ENCODE measurements at places on chromosomes 11 and 22. TPM values are rescaled to one million over a fixed set of nuclear protein-coding genes. Genes with fewer than 3 reads are reported as not detected.

Gene TMEM138
- 31.9 TPM for total RNA-seq

Gene SCGB1D2
- not detected for total RNA-seq

DNA sequence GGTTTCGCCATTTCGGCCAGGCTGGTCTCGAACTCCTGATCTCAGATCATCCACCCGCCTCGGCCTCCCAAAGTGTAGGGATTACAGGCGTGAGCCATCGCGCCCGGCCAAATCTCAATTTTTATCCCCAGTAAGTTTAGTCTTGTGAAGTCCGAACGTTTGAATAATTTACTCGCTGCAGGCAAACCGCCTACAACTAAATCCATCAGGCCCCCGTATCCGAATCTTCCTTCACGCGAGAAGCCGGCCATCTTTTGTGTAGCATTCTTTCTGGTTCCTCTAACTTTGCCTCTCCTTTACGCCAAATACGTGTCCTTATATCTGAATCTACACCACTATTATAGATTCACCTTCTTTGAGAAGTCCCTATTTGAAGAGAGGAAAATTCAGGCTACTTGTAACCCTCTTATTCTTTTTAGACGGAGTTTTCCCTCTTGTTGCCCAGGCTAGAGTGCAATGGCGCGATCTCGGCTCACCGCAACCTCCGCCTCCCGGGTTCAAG lies 581 bp upstream of the EIF3L start:
- H3K27me3 ChIP-seq = no peaks in the 10 kb centered on the region
- peaks cover 8% of the 10 kb centered on the region for H3K36me3 ChIP-seq
- peak overlapping the region; percentile 60 for H3K4me3 ChIP-seq
- no peaks in the 10 kb centered on the region for H3K4me1 ChIP-seq

- no peak overlapping the region for H3K4me3 ChIP-seq
- no peaks in the 10 kb centered on the region for H3K27me3 ChIP-seq
- no peaks in the 10 kb centered on the region for H3K36me3 ChIP-seq
- no peaks in the 10 kb centered on the region for H3K4me1 ChIP-seq
Measured at GRCh38 chr11:18743900-18744514, 18.0 kb upstream of the IGSF22 start.

DNA sequence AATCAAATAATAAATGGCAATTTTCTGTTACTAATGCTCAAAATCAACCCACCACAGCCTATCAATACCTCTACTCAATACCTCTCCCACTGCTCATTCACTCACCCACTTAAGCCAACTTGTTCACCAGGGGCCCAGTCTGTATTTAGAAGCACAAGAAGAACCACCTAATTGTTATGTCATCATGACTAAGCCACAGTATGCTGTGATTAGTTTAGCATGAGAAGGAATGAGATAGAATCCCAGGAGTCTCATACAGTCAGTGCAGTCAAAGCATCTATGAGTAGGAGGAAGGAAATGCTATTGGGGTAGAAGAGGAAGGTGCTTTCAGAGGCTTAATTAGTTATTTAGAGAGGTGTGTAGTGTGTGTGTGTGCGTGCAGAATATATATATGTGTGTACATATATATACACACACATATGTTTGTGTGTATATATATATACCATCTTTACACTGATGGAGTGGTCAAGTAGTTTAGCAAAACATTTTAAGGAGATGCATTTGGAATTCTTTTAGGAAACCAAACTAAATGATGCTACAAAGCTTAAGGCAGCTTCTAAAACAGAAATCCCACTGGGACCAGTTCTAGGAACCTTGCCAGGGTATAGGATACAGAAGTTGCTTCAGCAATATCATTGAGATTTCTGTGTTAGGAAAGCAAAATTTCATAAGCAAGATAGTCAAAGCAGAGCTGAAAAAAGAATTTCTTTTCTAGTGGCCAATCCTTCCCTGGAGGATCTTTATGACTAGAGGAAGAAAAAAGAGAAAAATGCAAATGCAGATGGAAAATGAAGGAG lies 27.5 kb downstream of the KCNA4 start:
- no peak overlapping the region for H3K27ac ChIP-seq
- H3K36me3 ChIP-seq = no peaks in the 10 kb centered on the region
- H3K4me3 ChIP-seq = no peak overlapping the region
- no peaks in the 10 kb centered on the region for H3K4me1 ChIP-seq
- H3K27me3 ChIP-seq = no peaks in the 10 kb centered on the region
- no peak for DNase-seq

- no peaks in the 10 kb centered on the region for H3K27me3 ChIP-seq
- no peak overlapping the region for H3K27ac ChIP-seq
- DNase-seq = no peak
- H3K4me3 ChIP-seq = no peak overlapping the region
- H3K36me3 ChIP-seq = no peaks in the 10 kb centered on the region
Measured at GRCh38 chr22:50141462-50141861, 29.1 kb upstream of the PANX2 start.

Gene SESN3
- 64.5 TPM for total RNA-seq

GRCh38 chr11:59144096-59144495 lies 1.4 kb downstream of the FAM111A start:
- no peak for DNase-seq
- H3K4me3 ChIP-seq = peak overlapping the region; percentile 91
- H3K27me3 ChIP-seq = no peaks in the 10 kb centered on the region
- H3K36me3 ChIP-seq = no peaks in the 10 kb centered on the region

- no peak for DNase-seq
- H3K4me3 ChIP-seq = no peak overlapping the region
- H3K4me1 ChIP-seq = no peaks in the 10 kb centered on the region
- H3K27me3 ChIP-seq = no peaks in the 10 kb centered on the region
- peaks cover 3% of the 10 kb centered on the region for H3K36me3 ChIP-seq
- no peak overlapping the region for H3K27ac ChIP-seq
Measured at GRCh38 chr22:45322873-45323525, 13.3 kb downstream of the FAM118A start.

Gene TMEM191B
- total RNA-seq = not detected

- H3K4me1 ChIP-seq = no peaks in the 10 kb centered on the region
- DNase-seq = no peak
- no peak overlapping the region for H3K4me3 ChIP-seq
- no peak overlapping the region for H3K27ac ChIP-seq
- no peaks in the 10 kb centered on the region for H3K27me3 ChIP-seq
Measured at GRCh38 chr11:28621753-28622152, 513.6 kb downstream of the METTL15 start.

Gene OR52I1
- total RNA-seq = not detected

Gene TNRC6B
- total RNA-seq = 81.8 TPM

GRCh38 chr11:77054084-77054483 lies 12.7 kb upstream of the CAPN5 start:
- no peak overlapping the region for H3K4me3 ChIP-seq
- H3K36me3 ChIP-seq = no peaks in the 10 kb centered on the region
- H3K27me3 ChIP-seq = no peaks in the 10 kb centered on the region
- H3K27ac ChIP-seq = no peak overlapping the region
- DNase-seq = no peak
- no peaks in the 10 kb centered on the region for H3K4me1 ChIP-seq

DNA sequence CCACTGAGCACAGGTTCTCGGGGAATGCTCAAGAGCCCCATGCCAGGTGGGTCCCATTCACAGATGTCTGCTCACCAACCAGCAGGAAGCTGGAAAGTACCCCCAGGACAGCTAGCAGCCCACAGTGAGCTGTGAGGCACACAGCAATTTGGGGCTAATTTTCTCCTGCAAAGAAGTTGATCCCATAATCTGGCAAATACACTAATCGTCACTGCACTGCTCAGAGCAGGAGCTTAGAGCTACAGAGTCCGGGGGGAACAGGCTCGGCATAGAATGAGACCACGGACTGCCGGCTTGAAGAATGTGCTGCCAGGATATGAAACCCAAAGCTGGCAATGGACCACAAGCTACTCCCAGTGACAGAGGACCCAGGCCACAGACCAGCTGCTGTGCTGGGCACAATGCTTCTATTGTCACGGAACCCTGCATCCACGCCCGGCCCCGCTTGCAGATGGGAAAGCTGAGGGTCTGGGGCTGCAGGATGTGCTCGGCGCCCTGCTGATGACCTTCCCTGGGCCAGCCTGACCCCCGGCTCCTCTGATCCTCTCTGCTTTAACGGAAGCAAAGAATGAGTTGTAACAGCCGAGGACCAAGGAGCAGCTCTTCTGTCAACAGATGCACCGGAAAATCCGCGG lies 239.7 kb downstream of the CTTN start:
- H3K27me3 ChIP-seq = no peaks in the 10 kb centered on the region
- H3K4me3 ChIP-seq = no peak overlapping the region
- no peak overlapping the region for H3K27ac ChIP-seq
- H3K36me3 ChIP-seq = no peaks in the 10 kb centered on the region
- no peak for DNase-seq

DNA sequence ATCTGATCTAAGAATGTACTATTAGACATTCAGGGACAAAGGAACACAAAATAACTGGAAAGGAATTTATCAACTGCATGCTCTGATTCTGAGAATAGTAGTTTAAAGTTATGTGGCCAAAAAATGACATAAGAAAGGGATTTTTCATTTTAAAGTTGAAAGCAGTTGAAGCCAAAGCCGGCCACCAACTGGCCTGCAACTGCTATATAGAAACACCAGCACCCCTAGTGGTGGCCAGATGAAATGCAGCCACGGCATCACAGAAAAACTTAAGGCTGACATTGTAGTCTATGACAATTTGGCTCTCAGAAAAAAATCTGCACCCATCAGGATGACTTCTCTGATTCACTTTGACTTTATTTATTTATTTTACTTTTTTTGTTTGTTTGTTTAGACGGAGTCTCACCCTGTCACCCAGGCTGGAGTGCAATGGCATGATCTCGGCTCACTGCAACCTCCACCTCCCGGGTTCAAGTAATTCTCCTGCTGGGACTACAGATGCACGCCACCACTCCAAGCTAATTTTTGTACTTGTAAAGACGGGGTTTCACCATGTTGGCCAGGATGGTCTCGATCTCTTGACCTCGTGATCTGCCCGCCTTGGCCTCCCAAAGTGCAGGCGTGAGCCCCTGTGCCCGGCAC lies 59.2 kb downstream of the SLC35F2 start:
- H3K4me1 ChIP-seq = no peaks in the 10 kb centered on the region
- H3K4me3 ChIP-seq = no peak overlapping the region
- DNase-seq = peak; percentile 87
- H3K27me3 ChIP-seq = no peaks in the 10 kb centered on the region

GRCh38 chr11:75627906-75628668 lies 40.8 kb downstream of the MAP6 start:
- H3K36me3 ChIP-seq = no peaks in the 10 kb centered on the region
- no peak overlapping the region for H3K27ac ChIP-seq
- H3K27me3 ChIP-seq = no peaks in the 10 kb centered on the region
- H3K4me1 ChIP-seq = no peaks in the 10 kb centered on the region

Gene NARS2
- 11.2 TPM for total RNA-seq

DNA sequence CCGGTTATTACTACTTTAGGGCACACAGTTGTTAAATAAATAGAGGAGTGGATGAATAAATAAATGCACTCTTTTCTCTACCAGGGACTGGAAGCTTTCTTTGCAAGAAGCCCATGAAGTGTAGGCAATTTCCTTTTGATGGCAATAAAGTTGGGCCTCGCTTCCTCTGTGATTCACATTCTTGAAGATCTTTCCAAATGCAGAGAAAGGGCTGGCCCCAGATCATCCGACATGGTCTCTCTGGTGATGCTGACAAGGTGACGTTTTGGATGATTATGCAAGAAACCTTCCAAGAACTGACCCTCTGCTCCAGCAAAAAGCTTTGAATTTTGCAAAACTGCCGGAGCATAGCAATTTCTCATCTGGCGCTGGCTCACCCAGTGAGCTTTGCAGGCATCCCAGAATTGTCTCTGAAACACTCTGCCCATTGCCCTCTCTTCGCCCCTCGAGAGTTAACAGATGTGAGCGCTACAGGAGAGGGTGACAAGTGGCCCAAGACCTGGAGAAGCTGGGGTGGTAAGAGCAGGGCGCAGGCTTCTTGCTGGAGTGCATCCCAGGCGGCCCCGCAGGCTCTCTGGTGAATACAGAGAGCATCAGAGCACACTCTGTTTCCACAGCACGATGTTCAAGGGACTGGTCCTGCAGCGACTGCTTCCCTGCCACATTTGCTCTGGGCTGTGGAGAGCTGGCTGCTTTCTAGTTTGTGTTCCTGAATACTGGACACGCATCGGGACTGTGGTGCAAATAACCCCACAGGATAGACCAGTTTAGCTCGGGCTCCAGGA lies 11.5 kb upstream of the IFT27 start:
- no peaks in the 10 kb centered on the region for H3K4me1 ChIP-seq
- no peak overlapping the region for H3K4me3 ChIP-seq
- no peaks in the 10 kb centered on the region for H3K36me3 ChIP-seq
- no peak for DNase-seq
- no peak overlapping the region for H3K27ac ChIP-seq

- no peak overlapping the region for H3K27ac ChIP-seq
- H3K4me1 ChIP-seq = no peaks in the 10 kb centered on the region
- H3K27me3 ChIP-seq = no peaks in the 10 kb centered on the region
- no peak overlapping the region for H3K4me3 ChIP-seq
Measured at GRCh38 chr11:64569300-64569970, 21.6 kb upstream of the SLC22A12 start.

DNA sequence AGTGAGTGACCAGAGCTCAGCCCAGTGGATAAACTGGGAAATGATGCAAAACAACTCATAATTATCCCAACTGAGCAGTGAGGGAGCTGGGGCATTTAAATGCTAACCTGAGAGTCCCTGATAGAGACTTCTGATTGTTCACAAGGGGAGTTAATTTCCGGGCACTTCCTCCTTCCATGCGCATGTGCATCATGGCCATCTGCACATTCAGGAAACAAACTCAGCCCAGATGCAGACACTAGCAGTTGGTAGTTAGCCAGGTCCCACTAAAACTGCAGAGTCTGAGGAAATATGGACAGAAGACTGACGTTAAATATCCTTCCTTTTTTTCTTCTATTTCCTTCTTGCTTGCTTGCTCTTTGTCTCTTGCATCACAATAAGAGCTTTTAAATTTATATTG lies 852.1 kb upstream of the LRRC4C start:
- H3K4me1 ChIP-seq = no peaks in the 10 kb centered on the region
- no peak overlapping the region for H3K27ac ChIP-seq
- DNase-seq = no peak

DNA sequence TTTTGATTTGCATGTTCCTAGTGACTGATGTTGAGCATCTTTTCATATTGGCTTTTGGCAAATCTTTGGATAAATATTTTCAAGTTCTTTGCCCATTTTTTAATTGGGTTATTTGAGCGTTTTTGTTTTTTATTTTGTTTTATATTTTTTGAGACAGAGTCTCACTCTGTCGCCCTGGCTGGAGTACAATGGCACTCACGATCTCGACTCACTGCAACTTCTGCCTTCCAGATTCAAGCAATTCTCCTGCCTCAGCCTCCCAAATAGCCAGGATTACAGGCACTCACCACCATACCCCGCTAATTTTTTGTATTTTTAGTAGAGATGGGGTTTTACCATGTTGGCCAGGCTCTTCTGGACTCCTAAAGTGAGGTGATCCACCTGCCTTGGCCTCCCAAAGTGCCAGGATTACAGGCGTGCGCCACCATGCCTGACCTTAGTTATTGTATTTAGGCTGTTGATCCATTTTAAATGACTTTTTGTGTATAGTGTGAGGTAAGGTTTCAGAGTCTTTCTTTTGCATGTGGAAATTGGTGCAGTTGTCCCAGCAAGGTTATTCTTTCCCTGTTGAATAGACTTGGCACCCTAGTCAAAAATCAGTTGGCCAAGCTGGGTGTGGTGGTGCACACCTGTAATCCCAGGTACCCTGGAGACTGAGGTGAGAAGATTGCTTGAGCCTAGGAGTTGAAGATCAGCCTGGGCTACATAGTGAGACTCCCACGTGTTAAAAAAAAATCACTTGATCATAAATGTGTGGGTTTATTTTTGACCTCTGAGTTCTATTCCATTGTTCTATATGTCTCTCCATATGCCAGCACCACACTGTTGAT lies 23.7 kb upstream of the AIFM3 start:
- no peak overlapping the region for H3K4me3 ChIP-seq
- no peaks in the 10 kb centered on the region for H3K27me3 ChIP-seq
- no peak overlapping the region for H3K27ac ChIP-seq
- H3K4me1 ChIP-seq = peaks cover 8% of the 10 kb centered on the region

All from aorta (tissue), 5 donors.